ENCODE measurements at places on chromosomes 5 and 9.
A peak's percentile ranks its signal among the peaks of the same experiment; 100 is the strongest.

DNA sequence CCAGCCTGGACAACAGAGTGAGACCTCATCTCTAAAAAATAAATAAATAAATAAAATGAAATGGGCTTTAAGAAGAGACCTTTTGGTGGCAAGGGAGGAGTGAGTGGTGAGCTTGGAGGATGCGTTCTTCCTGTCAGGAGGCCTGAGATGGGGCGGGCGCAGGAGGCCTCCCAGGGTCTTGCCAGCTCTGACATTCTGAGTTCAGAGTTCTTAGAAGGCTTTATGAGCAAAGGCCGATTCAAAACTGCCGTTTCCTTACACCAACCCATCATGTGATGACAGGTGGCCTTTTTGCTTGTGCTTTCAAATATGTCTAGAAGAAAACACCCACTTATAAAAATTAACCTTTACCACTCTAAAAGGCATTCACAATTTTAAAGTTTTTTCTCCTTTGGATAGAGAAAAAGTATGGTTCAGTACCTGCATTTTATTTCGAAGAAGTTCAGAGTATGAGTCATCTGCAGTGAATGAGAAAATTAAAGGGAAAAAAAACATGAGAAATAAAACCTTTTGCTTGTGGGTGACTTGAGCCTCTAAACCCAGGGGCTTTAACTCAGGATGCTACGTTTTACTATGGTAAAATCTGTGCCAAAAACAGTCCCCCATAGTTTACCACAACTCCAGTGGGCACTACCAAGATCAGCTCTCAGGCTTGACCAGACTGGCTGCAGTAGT is 157.4 kb upstream of the OTULINL start:
- peak; percentile 61 for DNase-seq

DNA sequence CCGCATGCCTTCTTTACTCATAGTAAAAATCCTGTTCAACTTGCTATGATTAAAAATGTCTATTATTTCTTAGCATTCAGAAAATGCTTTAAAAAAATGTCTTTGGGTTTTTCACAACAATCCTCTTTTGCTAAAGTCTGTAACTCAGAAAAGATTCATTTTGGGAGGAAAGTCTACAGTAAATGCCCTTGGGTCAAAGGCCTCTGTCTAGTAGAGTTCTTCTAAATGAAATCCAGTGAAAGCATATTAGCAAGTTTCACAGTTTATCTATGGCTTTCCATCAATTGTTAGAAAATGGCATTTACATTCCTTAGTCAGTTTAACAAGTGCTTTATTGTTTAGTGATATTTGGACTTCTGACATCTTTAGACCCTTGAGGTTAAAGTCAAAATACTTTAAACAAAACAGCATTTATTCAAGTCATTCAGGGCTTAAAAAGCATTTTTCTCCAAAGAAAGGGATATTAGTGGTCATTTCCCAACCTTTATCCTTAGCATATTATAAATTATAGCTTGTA is 137.1 kb upstream of the TARS1 start:
- no peak for DNase-seq

- DNase-seq: no peak
These were observed 70.6 kb upstream of the ANKH start for GRCh38 chr5:14942212-14942611.

- no peak for DNase-seq
These were observed 31.0 kb downstream of the EPB41L4A start for GRCh38 chr5:112388074-112388473.

- peak; percentile 55 for DNase-seq
These were observed 25.5 kb upstream of the STXBP1 start for GRCh38 chr9:127586537-127586936.

GRCh38 chr5:29983528-29984155 is 1209.8 kb upstream of the CDH6 start:
- DNase-seq: no peak

- peak; percentile 8 for DNase-seq
These were observed 18.7 kb downstream of the HSD17B4 start for GRCh38 chr5:119470851-119471451.

DNA sequence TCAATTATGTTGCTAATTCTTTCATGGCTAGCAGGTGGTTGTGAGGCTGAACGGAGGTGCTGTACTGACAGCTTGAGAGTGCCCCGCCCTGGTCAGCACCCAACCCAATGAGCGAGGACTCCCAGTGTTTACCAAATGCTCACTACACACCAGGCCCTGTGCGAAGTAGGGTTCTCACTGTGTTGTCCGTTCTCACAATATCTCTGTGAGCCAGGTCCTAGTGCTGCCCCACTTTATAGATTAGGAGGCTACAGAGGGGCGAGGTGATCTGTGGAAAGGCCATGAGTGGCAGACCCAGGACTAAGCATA is 28.2 kb downstream of the COL15A1 start:
- no peak for DNase-seq

DNA sequence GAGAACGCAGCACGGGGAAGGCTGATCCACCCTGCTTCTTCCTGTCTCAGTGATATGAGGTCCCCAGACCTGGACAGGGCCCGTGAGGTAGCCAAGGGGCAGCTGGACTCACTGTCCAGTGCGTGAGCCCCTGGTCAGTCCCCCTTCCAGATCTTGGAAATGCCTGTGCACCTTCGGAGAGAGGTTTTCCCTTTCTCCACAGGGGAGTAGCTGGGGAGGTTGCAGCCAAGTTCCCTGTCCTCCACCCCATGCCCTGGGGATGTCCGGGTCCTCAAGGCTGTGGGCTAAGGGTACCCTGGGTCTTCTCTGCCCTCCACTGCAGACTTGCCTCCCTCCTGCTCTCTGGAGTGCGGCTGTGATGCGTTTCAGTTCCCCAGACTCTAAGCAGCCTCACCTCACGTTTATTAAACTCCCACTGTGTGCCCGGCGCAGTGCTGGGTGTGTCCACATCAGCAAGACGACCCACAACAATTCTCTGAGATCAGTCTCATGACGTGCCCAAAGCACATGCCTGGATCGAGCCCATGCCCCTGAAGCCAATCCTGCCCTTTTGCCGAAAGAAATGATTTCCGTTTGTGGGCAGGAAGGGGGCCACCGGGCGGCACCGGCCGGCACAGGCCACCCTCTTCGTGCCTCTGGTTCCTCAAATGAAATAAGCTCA is 101.3 kb upstream of the PHYKPL start:
- no peak for DNase-seq

- DNase-seq: no peak
These were observed 169.1 kb upstream of the CLINT1 start for GRCh38 chr5:158027806-158028775.

- no peak for DNase-seq
These were observed 252.0 kb upstream of the GAS1 start for GRCh38 chr9:87199278-87199677.

- no peak for DNase-seq
These were observed 186.9 kb downstream of the GADD45G start for GRCh38 chr9:89791754-89792153.

DNA sequence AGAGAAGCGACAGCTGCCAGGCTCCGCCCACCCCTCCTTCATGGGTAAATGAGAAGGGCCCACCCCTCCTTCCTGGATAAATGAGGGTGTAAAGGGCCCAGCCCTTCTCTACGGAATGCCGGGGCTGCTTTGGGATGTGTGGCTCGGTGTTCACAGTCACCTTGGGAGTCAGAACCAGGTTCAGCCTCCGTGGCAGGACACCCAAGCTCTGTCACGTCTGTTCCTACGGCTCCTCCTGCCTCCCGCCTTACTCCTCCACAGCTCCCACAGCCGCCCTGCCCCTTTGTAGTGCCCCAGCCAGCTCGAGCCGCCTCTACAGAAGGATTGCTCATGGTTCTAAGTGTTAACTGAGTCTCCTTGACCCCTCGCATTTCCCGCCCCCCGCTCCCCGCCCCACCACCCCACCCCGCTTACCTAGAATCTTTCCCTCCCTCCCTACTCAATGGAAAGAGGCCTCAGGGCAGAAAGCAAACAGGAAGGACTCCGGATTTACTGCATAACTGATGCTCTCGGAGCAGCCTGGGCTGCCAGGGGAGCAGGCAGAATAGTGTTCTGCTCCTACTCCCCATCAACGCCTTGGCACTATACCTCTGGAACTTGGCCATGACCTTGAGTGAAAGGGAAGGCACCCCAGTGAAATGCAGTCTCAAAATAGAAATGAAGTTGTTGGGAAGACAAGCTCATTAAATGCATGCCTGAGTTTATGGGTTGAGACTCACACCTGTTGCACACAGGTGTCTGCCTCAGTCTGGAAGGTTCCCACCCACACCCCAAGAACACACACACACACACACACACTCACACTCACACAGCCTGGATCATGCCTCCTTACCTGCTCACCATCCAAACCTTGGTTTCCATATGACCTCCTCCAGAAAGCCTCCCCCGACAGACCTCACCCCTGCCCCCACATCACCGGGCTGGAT is 59.6 kb downstream of the NEURL1B start:
- no peak for DNase-seq

GRCh38 chr5:40486437-40487275 is 193.1 kb upstream of the PTGER4 start:
- DNase-seq: peak; percentile 52

DNA sequence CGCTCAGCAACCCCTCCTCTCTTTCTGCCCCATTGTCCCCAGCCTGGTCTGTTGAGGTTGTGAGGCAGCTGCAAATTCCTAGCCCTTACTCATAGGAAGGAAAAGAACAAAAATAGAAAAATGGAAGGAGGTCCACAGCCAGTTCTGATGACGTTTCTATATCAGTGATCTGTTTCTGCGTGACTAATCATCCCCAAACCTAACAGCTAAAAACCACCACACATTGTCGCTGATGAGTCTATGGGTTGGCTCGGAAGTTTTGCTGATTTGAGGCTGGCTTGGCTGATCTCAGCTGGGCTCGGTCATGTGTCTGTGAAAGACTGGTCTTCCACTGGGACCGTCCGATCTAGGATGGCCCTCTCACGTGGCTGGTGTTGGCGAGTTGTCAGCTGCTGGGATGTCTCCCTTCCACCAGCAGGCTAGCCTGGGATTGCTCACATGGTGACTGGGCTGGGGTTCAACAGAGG is 200.6 kb upstream of the ZNF618 start:
- no peak for DNase-seq

DNA sequence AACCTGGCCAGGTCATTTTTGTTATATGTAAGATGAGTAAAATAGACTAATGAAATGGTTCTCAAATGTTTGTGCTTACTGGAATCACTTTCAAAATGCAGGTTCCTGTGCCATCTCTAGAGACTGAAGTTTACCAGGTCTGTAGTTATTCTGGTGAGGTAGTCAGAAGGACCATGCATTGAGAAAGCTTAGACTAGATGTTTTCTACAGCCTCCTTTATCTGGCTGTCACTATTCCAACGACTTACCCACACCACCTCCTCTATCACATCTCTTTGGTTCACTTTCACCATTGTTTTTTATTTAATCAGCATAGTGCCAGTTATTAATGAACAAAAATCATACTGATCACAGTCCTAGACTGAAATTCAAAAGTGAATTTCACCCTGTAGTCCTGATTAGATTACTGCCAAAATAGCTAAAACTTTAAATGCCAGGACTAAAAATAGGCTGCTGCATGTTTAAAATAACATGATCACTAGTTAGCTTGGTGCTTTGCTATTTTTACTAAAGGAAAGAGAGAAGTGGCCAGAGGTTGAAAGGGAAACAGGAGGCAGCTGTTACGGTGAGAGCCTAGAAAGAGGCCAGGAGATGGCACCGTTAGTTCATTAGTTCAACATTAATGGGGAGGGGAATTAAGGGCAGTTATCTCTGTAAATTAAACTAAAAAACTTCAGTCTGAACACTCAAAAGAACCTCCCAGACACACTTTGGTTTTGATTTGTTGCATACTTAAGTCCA is 13.9 kb upstream of the FNIP1 start:
- DNase-seq: no peak
